ENCODE measurements at places on chromosomes 7 and 10.
A peak's percentile ranks its signal among the peaks of the same experiment; 100 is the strongest.

DNA sequence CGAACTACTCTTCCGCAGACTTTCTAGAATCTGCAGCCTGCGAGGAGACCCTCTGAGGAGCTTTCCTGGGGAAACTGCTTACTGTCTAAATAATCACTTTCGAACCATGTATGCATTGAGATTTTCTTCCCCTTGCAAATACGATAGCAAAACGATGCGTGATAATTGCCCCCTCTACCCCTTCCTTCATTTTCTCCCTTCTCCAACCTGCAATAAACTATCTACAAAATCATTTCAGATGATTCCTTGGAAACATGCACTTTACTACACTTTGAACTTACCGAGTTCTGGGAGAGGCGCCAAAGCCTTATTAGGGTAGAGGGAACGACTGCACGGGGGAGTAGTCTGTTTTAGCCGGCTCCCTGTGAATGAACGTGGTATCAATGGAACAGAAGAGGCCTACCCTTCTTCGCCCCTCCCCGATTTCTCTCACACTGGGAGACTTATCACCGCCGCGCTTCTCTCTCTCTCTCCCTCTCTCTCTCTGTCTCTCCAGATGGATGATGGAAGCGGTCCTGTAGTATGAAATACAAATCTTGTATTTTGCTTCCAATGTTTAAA is at the start of gene FGFBP3:
Gene FGFBP3 (minus strand): TSS at position 370 of the 561 bp plus-strand sequence. CDS start 517 bp downstream, outside the sequence.
- DNase-seq: peak; percentile 71

DNA sequence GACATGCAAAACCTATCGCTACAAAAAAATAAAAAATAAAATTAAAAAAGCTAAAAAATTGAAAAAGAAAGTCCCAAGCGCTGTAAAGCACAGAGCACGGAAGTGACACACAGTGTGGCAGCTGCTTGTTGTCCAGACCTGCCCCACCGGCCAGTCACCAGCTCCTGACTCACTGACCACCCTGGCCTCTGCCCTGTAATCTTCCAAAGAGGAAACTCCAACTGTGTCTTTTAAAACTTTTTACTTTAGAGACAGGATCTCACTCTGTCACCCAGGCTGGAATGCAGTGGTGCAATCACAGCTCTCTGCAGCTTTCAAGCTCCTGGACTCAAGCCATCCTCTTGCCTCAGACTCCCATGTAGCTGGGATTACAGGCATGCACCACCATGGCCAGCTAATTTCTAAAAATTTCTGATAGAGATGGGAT is 23.6 kb downstream of the GNA12 start:
- DNase-seq: peak; percentile 31

DNA sequence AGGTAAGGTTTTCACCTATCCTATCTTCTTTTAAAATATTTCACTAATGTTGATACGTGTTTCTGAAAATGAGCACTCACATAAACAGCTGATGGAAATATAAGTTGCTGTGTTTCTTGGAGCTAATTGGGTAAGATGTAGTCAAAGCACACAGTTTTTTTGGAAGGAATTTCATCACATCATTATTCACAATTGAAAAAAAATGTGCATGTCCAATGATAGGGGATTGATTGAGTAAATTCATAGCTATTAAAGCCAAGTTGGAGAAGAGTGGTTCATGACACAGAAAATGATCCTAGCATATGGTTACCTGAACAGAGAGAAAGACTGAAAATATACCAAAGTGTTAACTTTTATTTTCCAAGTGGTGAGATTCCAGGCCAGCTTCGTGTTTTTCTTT is 29.6 kb downstream of the GLI3 start:
- no peak for DNase-seq

DNA sequence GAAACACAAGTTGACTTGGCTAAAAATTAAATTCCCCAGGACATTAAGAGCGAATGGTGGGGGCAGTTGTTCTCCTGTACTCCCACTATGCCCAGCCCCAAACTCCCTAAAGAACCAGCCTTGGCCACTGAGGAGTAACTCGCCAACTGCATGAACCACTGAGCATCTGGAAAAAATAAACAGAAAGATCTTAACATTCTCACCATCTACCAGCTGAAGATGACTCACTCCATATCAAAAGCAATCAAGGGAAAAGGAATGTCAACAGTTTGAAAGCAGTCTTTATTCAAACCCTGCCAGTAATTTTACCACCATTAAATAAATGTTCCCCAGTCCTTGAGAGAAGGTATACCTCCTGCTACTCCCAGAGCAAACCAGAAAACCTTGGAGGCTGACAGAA is 45.4 kb downstream of the CTTNBP2 start:
- DNase-seq: no peak

- DNase-seq: no peak
Measured at GRCh38 chr7:112156412-112156811, 49.8 kb downstream of the DOCK4 start.

- no peak for DNase-seq
Measured at GRCh38 chr7:48168159-48168558, 3.1 kb upstream of the ABCA13 start.

Data from SJCRH30 (cell line).